Fibroblast of skin of left quadriceps (primary cell): ENCODE measurements at places on chromosomes 4 and X.

DNA sequence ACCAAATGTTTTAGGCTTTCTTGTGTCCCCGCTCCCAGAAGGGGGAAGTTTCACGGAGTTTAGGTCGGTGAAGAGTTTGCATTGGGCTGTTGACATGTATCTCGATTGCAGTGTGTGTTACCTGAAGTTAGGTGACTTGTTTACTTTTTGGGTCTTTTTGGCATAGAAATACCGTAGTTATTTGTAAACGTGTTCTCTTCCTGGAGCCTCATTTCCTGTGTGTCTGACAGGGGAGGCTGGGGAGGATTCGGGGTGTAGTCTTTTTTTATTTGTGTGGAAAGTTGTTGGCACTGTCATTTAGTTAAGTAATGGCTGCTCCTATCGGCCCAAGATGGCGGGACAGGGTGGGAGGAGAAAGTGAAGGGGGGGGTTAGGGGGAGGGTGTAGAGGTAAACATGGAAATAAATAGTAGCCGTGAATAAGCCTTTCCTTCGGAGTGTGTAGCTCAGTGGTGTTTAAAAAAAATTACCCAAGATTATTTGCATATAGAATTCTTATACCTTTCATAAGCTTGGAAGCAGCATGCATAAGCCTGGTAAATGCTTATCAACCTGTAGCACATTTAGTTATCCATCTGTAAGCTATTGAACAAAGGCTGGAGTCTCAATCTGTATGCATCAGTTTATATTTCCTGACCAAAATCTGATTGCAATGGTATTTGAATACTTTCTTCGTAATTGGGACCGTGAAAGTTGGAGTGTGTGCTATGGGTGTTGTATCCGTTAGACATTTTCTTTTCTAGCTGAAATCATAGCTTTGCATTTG lies 1.6 kb downstream of the KDM6A start:
- DNase-seq, result no peak

DNA sequence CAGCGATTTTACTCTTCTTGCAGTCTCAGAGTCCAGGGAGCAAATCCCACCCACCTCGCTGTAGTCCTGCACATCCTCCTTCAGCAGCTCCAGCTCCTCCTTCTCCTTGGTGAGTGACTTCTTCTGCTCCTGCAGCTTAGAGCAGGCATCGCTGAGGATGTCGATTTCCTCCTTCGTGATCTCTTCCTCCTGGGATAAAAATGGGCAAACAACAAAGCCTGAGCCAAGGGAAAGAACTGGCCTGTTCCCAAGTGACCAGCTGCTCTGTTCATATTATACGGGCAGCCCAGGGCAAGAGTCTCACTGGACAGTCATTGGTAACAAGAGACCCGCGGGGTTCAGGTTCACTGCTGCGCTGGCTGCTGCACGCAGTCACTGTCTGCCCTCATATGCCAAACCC lies 26.2 kb downstream of the FGFR3 start:
- no peak for DNase-seq

DNA sequence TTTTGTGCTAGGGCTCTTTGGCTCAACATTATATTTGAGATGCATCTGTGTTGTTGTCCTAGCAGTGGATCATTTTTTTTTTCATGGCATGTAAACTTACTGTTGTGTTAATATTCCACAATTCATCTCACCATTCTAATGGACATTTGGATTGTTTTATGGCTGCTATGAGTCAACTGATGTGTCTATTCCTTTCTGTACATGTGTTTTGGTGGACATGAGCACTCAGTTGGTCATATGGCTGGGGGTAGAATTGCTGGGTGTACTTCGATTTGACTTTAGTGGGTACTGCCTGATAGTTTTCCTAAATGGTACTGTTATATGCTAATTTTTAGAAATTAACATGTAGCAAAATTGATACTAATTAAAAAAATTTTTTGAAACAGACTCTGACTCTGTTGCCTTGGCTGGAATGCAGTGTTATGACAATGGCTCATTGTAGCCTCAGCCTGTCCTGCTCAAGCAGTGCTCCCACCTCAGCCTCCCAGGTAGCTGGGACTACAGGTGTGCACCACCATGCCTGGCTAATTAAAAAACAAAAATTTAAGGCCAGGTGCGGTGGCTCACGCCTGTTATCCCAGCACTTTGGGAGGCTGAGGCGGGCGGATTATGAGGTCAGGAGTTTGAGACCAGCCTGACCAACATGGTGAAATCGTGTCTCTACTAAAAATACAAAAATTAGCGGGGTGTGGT lies 9.0 kb downstream of the FAM193A start:
- no peak for DNase-seq

DNA sequence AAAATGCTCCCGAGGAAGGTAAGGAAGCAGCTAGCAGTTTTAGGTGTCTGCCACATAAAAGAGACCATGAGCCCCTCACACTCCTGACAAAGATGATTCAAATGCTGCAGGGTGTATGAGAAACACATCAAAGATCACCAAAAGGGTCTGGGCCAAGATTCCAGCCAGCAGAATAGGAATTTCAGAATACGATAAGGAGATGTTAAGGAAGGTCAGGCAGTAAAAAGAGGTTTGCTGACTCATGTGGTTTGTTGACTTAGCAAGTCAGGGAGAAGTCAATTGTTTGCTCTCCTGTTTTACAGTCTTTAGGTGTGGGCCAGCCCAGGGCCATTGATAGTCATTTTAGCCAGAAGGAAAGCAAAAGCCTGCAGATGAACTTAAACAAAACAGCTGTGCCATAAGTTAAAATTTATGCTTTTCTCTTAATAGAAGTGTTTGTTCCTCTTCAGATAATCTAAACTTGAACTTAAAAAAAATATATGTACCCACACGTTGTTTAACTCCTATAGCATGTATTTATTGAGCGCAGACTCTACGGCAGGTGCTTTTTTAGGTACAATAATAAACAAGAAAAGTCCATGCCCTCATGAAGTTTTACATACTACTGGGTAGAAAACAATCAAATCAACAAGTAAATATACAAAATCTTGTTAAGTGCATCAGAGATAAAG lies 115.6 kb downstream of the CAMK2D start:
- no peak for DNase-seq

DNA sequence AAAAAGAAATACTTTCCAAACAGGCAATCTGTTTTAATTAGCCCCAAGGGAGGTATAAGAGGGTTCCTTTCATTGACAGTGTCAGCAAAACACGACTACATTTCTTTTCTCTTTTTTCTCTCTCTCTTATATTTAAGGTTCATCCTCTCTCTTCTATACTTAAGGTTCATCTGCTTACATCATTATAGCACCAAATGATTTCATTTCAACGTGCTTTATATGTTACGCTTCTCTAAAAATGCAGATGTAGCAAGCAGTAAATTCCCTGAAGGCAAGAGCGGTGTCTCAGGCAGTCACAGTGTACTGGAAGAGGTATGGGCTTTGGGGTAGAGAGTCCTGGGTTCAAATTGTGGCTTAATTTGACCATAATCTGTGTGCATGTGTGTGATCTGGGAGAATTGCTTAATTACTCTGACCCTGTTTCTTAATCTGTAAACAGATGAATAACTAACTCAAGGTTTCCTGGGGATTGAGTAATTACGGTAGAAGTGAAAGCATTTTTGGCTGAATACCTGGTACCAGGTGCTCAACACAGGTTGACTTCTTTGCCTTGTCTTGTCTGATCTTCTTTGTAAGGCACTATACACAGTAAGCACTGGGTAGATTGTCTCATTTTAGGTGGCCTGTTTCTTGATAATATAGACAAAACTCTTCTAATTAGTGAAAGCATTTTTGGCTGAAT lies 180.8 kb downstream of the SPRY1 start:
- DNase-seq, result no peak

GRCh38 chr4:76894537-76895255 lies 3.2 kb downstream of the SOWAHB start:
- DNase-seq, result peak; percentile 18

DNA sequence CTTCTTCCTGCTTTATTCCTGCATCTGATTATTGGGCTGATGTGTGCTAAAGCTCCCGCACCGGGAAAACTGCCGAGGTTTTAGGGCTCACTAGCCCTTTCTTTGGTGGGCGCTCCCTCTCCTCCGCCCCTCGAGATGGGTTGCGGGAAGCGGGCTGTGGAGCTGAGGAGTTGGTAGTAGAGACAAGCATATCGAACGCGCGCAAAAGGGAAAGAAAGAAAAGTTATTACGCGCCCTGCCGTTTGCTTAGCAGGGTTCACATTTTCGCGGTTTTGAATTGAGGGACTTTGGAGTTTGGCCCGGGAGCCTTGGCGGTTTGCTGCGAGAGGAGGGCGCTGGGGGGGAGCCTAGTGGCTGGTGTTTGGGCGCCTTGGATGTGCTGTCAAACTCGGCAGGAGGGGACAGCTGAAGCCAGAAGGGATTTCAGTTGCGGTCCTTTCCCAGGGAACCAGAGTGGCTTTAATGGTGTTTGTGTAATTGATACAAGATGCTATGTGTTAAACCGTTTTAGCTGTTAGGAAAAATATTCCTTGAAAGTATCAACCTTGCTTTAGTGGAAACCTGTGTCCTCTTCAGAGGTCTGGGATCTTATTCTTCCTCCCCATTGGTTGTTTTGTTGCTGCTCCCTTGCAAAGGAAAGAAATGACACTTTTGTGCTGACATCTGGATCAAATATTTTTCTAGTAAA lies 1.1 kb downstream of the GAB1 start:
- peak; percentile 36 for DNase-seq

DNA sequence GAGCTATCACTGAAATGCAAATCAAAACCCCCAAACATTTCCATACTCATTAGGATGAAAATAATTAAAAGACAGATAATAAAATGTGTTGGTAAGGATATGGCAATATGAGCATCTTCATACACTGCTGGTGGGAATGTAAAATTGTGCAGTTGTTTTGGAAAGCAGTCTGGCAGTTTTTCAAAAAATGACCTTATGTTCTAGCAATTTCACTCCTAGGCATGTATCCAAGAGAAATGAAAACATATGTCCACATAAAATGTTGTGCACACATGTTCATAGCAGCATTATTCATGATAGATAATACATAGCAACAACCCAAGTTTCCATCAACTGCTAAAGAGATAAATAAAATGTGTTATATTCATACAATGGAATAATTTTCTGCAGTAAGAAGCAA lies 14.8 kb upstream of the GPRASP2 start:
- peak; percentile 40 for DNase-seq
